Fibroblast of gingiva (primary cell): ENCODE measurements at places on chromosomes 4 and X.

DNA sequence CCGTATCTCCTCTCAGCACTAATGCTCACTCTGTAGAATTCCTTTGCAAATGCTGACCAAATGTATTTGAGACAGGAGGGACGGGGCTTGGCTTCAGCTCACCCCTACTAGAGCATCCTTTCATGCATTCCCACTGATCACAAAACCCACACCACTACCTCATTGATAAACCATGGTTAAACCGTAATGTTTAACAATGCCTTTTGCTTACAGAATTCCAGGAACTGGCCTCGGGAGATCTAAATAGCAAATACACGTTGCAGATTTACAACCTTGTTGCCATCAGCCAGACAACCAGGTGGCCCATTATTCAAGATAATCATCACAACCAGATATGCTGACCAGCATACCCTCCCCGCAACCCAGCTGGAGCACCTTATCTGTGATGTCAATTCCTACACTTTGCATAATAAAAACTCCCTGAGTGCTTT, 391.9 kb downstream of the KCTD8 start:
- no peak for DNase-seq

GRCh38 chrX:54087661-54088060, 43.4 kb upstream of the PHF8 start:
- peak; percentile 70 for DNase-seq

GRCh38 chr4:53537606-53538005, 53.7 kb downstream of the LNX1 start:
- no peak for DNase-seq

DNA sequence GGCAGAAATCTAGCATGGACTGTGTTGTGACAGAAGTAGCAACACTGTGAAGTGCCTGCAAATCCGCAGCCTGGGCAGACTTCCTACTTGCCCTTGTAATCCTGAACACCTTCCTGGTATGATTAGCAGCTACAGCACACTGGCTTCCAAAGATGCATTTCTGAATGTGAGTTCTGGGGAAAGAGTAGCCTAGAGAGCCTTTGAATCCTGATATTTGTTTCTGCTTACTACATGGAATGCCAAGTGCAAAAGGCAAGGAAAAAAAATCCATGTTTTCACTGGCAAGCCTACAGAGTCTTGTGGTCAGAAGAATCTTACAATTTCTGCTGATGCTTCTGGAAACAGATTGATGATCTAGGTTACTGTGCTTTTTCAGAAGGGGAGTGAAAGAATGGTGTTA, 223.7 kb downstream of the COL25A1 start:
- DNase-seq, result peak; percentile 85

- no peak for DNase-seq
Measured at GRCh38 chr4:99803566-99804101, 13.0 kb upstream of the DAPP1 start.

GRCh38 chrX:119015407-119016237, 41.2 kb downstream of the LONRF3 start:
- DNase-seq, result peak; percentile 42

GRCh38 chr4:41420541-41420940, 117.4 kb upstream of the LIMCH1 start:
- no peak for DNase-seq

DNA sequence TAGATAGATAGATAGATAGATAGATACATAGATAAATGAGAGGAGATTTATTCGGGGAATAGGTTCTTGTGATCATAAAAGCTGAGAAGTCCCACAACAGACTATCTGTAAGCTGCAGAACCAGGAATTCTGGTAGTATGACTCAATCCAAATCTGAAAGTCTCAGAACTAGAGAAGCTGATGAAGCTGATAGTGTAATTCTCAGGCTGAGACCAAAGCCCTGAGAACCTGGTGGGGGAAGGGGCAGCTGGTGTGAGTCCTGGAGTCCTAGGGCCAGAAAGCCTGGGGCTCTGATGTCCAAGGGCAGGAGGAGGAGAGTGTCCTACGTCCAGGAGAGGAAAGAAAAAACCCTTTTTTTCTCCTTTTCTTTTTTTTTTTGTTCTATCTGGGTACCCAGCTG, 8.0 kb upstream of the BANK1 start:
- no peak for DNase-seq

DNA sequence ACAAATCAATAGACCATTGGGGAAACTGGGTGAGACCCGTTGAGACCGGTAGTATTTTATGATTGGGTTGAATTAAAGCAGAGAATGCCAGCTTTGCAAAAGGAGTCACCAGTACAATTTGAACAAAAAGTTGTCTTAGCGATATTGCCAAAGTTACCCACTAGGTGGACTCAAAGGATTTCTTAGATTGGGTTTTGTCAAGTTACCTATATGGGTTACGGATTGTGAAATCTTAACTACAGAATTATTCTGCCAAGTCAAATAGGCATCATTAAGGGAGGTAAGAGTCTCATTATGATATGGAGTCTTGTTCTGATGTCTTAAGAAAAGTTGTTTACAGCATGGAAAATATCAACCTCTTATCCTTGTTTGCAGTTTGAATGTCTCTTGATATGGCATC, 15.0 kb upstream of the CT47A1 start:
- peak; percentile 3 for DNase-seq

DNA sequence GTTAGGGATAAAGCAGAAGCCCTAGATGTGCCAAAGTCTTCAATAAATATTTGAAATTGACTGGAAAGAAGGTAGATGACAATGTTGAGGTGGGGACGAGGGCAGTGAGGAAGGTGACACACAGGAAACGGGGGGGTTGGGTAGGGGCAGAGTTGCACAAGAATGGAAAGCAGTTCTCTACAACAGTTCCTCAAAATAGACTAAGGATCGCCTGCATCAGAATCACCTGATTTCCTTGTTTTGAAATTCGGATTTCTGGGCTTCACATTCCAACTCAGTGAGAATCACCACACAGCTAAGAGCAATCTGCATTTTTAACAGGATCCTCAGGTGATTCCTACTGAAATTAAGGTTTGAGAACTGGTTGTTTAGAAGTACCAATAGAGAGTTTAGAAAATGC, 70.6 kb downstream of the ARFIP1 start:
- DNase-seq, result peak; percentile 9

DNA sequence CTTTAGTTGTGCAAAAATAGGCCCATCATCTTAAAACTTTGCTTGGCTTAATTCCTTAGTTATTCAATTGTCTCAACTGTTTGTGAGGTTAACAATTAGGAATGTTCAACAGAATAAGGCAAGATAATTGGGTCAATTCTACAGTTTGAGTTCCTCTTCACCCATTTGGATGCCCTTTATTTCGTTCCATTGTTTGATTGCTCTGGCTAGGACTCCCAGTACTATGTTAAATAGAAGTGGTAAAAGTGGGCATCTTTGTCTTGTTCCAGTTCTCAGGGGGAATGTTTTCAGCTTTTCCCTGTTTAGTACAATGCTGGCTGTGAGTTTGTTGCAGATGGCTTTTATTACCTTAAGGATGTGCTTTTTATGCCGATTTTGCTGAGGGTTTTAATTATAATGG, 761.5 kb upstream of the GRIA3 start:
- no peak for DNase-seq

DNA sequence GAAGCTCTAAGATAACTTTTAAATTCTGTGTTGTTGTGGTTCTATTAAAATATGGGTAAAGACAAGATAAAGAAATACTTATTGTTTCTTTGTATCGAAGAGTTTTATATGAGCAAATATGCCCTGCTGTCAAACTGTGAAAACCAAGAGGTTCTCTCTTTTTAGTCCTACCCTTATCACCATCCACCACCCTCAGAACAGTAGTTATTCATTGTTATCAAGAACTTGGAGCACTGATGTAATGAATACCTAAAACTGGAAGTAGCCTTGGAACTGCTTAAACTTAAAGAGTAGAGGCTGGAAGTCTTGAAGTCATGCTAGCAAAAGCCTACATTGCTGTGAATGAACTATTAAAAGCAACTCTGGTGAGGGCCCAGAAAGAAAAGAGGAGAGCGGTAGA, 9.2 kb downstream of the PIR start:
- DNase-seq, result no peak

GRCh38 chr4:66430856-66431255, 760.6 kb upstream of the EPHA5 start:
- no peak for DNase-seq

- no peak for DNase-seq
Measured at GRCh38 chr4:52954560-52955170, 92.5 kb downstream of the RASL11B start.

DNA sequence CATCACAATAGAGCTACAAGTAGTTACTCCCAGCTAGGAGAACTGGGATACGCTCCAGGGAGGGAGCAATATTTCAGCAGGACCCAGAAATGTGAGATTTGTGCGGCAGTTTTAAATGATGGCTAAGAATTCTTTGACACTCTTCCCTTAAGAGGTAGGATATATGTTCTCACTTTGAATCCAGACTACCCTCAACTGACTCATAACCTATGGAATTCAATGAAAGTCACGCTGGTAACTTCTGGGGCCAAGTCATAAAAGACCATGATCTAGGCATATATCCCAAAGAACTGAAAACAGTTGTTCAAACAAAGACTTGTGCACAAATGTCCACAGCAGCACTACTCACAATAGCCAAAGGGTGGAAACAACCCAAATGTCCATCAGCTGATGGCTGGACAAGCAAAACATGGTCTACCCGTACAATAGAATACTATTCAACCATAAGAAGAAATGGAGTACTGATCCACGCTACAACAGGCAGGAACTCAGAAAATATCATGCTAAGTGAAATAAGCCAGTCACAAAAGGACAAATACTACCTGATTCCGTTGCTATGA, 10.5 kb downstream of the CD99L2 start:
- no peak for DNase-seq
